ENCODE measurements at places on chromosomes 5 and 9. TPM values are rescaled to one million over a fixed set of nuclear protein-coding genes. Genes with fewer than 3 reads are reported as not detected.

Gene DROSHA
- 54.5 TPM for total RNA-seq

Gene SLC45A2
- total RNA-seq, result 0.09 TPM

Gene SLC4A9
- total RNA-seq, result not detected

Gene KIAA1191
- total RNA-seq, result 88.0 TPM

Gene TLX3
- not detected for total RNA-seq
